ENCODE measurements at places on chromosomes 2 and 18.
A peak's percentile ranks its signal among the peaks of the same experiment; 100 is the strongest.

DNA sequence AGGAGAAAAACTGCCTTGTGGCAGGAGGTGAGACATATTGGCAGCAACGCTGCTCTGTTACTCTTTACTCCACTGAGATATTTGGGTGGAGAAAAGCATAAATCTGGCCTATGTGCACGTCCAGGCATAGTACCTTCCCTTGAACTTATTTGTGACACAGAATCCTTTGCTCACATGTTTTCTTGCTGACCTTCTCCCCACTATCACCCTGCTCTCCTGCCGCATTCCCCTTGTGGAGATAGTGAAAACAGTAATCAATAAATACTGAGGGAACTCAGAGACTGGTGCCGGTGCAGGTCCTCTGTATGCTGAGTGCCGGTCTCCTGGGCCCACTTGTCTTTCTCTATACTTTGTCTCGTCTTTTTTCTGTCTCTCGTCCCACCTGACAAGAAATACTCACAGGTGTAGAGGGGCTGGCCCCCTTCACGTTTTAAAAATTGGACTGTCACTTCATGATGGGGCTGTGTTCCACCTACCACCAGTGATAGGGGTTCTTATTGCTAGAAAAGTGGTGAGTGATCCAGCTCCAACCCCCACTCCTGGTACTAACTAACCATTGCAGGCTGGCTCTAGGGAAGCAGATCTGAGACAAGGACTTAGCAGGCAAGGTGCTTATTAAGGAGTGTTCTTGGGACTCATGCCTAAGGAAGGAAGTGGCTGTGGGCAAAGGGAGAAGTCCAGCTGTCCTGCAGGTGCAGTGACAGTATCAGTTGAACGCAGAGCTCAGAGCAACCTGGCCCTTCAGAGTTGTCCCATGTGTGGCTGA, 51.7 kb downstream of the LONRF2 start:
- no peak for DNase-seq

DNA sequence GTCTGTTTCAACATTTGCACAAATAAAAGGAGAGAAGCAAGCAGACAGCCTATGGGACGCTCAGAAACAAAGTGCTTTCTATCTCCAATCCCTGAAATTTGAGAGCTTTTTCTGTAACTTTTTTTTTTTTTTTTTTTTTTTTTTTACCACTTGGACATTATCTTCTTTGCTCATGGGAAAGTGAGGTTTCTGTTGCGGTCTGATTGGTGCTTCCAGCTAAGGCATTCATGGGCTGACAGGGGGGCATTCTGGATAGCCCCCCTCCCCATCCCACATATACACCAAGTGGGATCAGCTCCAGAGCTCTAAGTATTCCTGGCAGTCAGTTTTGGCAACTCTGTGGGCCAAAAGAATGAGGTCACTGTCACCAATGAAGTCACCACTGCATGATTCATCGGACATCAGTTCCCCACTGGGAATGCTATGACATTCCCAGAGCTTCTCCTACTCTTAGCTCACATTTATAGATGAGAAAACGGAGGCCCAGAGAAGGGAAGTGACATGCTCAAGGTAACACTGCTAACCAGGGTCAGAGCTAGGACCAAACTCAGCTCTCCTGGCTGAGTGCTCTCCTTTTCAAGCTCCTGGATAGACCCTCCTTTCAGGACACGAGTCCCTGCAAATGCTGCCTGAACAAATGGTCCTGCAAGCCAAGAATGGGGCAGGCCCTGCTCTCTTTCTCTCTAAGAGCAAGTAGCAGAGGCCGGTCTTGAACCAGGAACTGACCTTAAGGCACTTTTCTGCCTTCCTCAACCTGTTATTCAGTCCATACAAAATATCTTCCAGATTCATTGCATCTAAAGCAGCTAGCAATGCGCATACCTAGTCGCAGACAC, 61.3 kb downstream of the TMEM247 start:
- no peak for DNase-seq

DNA sequence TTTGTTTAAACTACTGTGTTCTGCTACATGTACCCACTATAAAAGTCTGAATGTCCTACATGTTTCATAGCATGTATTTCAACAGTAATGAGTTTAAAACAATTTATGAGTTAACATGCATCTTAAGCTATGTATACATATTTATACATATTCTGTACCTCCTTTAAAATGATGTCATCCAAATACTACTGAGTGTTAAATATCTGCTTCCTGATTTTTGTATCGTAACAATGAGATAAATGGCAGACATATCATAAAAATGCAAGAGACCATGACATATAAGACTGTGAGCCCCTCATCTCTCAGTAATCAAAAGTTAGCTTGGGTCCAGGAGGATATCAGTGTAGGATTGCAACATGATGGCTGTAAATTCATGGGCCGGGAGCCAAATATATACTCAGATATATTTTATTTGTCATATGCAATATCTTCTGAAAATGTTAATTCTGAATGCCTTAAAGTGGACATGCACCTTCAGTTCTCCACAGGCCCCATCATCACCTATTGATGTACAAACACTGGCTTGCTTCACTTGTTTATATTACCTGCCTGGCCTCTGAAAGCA, 3.6 kb downstream of the COL5A2 start:
- DNase-seq, result no peak

GRCh38 chr18:63309422-63309821, 10.1 kb downstream of the BCL2 start:
- peak; percentile 49 for DNase-seq

DNA sequence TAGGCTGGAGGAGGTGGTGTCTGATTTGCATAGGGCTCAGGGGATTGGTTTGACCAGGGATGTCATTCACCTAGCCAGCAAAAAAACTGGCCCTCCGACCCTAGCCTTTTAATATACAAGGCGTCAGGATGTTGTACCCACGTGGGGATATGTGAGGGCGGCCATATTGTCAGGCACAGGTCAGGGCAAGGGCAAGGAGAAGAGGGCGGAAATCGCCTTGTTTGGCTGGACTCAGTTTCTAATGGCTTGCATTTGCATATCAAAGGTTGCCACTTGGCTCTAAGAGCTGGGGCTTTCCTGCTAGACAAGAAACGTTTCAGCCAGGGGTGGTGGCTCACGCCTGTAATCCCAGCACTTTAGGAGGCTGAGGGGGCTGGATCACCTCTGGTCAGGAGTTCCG, 24.9 kb upstream of the PDCL3 start:
- no peak for DNase-seq

DNA sequence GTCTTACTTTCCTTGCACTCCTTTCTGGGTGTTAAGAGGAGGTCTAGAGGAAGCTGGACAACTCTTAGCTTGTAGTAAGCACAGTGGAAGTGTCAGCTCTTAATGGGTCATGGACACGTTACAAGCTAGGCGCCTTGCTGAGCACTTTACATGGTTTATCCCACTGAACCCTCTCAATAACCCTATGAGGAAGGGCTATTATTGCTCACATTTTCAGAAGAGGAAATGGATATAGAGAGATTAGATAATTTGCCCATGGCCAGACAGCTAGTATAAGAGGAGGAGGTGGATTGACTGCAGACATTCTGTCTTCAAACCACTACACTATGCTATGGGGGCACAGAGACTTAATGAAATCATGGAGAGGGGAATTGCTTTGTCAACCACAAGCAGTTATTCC, 8.3 kb upstream of the IL1RN start:
- DNase-seq, result no peak

All from activated CD4-positive, alpha-beta T cell treated with anti-CD3 and anti-CD28 coated beads, Interleukin-2, amount 50 U/mL, for 4 hours (primary cell).